Trophoblast cell (in vitro differentiated cells and primary cell): ENCODE measurements at places on chromosomes 12 and 14.

GRCh38 chr14:68043752-68044151 lies 224.2 kb downstream of the RAD51B start:
- DNase-seq, result no peak

- DNase-seq, result no peak
These were observed 300.9 kb upstream of the DCN start for GRCh38 chr12:91483471-91483985.

- DNase-seq, result peak; percentile 34
These were observed 8.3 kb upstream of the PLEK2 start for GRCh38 chr14:67420102-67420739.

DNA sequence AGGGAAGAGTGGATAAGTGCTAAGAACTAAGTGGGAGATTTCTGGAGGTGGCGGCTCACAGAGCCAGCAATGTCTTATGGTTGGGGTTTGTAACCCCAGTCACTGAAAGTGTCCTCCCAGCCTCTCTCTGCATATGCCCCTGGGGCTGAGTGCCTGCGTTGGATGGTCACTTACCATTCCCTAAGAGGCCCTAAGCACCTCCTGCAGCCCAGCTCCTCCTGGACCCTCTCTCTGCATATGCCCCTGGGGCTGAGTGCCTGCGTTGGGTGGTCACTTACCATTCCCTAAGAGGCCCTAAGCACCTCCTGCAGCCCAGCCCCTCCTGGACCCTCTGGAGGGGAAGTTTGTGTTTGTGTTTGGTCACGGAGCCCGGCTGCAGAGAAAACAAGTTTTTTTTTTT lies 425.8 kb downstream of the TMEM121 start:
- DNase-seq, result no peak

- no peak for DNase-seq
These were observed 49.5 kb upstream of the ZDHHC17 start for GRCh38 chr12:76714415-76714814.

DNA sequence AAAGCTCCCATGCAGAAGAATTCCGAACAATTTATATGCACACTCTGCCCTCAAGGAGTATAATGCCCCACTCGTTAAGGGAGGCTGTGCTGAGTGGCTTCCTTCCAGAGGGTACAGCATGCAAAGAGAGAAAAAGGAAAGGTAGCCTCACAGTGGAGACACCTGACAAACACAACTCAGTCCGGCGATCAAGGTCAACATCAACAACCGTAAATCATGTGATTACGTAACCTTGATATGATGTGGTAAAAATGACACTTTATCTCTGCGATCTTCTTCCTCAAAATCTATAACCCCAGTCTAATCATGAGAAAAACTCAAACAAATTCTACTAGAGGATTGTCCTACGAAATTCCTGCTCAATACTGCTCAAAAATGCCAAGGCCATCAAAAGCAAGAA lies 400.5 kb upstream of the CCDC196 start:
- DNase-seq, result no peak

DNA sequence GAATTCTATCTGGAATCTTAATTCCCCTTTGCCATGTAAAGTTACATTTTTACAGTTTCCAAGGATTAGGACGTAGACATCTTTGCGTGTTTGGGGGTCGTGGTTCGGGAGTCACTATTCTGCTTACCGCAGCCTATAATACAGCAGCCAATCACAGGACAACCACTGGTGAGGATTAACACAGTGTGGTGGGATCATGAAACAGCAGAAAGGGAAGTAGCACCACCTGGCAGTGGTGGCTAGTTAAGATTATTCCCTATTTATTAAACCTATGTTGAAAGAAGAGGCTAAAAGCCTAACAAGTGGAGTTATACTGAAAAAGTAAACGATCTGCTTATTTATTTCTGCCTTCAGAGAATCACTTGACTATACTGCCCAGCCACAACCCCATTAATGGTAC lies 71.7 kb downstream of the IPO8 start:
- no peak for DNase-seq

DNA sequence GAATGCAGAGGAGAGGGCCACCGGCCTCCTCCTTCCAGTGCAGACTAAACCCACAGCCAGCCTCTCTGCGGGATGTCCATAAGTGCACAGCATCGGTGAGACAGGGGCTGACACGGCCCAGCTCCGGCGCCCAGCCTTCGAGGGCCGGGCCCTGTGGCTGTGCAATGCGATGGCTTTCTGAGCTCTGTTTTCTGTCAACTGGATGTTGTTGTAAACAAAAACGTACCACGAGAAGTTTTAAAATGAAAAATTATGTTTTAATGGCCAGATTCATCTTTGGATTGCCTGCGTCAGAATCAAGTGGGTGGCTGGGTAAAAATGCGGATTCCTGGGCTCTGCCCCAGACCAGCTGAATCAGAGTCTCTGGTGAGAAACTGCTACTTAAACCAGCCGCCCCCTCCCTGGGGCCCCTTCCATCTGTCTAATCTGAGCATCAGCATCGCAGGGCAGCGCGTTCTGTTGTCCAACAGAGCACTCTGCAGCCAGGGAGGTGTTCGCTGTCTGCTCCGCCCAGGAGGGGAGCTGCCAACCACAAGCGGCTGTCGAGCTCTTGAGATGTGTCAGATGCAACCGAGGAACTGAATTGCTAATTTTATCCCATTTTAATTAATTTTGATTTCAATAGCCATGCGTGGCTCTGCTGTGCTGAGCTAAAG lies 133.4 kb downstream of the RFLNA start:
- no peak for DNase-seq

- DNase-seq, result no peak
These were observed 2.1 kb upstream of the RNASE13 start for GRCh38 chr14:21036751-21037150.

GRCh38 chr12:117986705-117987469 lies 18.1 kb upstream of the KSR2 start:
- DNase-seq, result no peak

- DNase-seq, result no peak
These were observed 11.7 kb downstream of the NAV3 start for GRCh38 chr12:77842430-77842829.

GRCh38 chr12:56897844-56898361 lies 36.3 kb downstream of the SDR9C7 start:
- no peak for DNase-seq

DNA sequence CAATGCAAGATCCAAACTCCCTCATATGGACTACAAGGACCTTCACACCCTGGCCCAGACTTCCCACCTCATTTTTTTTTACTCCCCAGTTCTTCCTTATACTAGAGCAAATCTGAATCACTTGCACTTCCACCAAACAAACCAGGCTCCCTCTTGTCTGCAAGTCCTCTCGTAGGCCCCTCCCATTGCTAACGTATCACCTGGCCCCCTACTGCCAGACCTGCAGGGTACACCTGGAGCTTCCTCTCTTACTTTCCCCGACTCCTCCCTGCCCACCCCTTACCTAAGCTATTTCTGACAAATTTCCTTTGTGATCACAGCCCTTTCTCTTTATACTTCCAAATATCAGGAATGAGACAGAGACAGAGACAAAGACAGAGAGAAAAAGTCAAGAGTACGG lies 463.9 kb downstream of the GALC start:
- DNase-seq, result no peak

DNA sequence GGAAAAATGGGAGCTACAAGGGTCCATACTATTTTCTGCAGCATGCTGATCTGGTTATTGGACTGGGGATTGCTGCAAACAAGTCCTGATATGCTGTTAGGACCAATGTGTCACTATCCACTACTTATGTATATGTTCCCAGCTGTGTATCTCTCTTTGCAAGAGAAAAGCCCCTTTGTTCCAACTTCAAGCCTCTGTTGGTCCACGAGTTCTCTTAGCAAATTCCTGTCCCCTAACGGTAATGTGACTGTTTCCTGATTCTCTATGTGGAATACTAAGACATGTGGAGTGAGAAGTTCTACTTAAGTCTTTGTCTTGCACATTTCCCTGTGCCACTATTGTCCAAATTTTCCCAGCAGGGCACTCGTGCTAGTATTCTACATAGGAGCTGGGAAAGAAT lies 557.7 kb downstream of the FSCB start:
- no peak for DNase-seq

DNA sequence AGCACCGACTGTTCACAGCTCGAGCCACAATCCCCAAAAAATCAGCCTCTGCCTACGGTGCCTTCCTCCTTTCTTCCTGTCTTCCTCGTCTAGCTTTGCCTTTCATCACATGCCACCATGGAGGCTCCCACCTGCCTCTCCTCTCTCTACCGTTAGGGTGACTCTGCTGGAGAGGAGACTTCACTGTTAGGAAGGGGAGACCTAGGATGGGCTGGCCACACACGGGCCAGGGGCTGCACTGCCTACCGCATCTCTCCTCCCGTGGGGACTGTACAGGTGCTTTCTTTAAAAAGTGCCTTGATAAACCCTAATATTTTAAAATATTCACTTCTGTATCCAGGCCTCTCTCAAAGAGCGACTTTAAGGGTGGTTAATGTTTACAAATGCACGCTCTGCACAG lies 1104.7 kb downstream of the BCL11B start:
- DNase-seq, result no peak

DNA sequence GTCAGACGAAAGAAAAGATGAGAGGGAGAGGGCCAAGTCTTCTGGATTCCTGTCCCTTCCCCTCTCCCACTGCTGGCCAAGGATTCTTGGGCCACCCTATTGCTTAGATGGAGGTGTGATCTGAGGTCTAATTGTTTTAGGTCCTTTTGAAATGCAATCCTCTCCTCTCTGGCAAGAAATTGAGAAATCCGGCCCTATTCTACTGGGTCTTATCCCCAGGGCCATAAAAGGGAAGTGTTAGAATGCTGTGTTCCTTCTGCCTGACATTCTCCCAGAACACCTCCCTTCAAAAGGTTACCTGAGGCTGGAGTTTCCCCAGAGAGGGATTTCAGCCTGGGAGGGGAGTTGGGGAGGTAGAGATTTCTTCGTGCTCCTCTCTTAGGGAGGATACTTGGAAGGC lies 4.4 kb downstream of the WNT5B start:
- no peak for DNase-seq

DNA sequence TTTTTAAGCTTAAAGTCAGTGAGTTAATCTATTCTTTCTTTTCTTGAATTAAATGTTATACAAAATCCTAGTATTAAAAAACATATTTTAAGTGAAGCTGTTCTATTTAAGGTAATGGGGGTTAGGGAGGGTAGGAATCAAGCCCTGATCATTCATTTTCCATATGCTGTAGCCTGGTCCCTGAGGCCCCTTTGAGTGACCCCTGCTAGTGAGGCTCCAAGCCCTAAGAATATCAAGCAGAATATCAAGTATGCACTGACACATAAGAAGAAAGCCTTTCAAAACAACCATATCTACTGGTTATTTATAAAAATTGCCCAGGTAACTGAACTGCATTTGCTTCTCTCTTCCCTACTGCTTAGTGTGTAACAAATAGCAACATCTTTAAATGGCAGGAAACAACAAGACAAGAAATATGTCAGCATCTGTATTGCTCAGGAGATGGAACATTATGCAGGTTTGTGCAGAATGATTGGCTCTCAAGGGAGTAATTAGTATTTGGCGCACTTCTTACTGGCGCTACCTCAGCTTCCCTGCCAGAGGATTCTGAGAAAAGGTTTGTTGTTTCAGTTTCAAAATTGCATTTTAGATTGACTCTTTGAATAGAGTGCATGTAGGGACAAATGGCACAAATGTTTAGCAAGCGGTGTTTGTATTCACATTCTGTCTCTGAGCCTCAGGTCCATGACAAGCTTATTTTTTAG lies 223.0 kb downstream of the DUSP6 start:
- no peak for DNase-seq

GRCh38 chr14:75331471-75331870 lies 52.8 kb downstream of the FOS start:
- DNase-seq, result no peak

- DNase-seq, result peak; percentile 81
These were observed 3.4 kb downstream of the TIGAR start for GRCh38 chr12:4324366-4324765.

GRCh38 chr12:100993916-100994450 lies 199.4 kb downstream of the ANO4 start:
- DNase-seq, result no peak

GRCh38 chr14:53528185-53528671 lies 375.1 kb upstream of the DDHD1 start:
- no peak for DNase-seq

- DNase-seq, result no peak
These were observed 56.4 kb downstream of the GOLGA5 start for GRCh38 chr14:92850492-92850891.

GRCh38 chr12:54945082-54945481 lies 39.5 kb downstream of the TESPA1 start:
- DNase-seq, result no peak

DNA sequence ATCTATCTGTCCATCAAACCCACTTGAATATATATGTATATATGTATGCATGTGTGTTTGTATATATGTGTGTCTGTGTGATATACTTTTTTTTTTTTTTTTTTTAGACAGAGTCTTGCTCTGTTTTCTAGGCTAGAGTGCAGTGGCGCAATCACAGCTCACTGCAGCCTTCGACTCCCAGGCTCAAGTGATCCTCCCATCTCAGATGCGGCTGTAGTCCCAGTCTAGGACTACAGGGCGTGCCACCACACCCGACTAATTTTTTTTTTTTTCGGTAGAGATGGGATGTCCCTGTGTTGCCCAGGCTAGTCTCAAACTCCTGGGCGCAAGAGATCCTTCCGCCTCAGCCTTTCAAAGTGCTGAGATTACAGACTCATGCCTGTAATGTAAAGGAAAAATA lies 13.0 kb upstream of the APOBEC1 start:
- peak; percentile 24 for DNase-seq

GRCh38 chr14:75539162-75539560 lies 16.9 kb downstream of the BATF start:
- DNase-seq, result no peak
